Activated CD8-positive, alpha-beta T cell treated with anti-CD3 and anti-CD28 coated beads, Interleukin-2, amount 10 ng/mL, durations not matched to agents 7 days and 5 days (primary cell): ENCODE measurements at places on chromosomes 6 and 20. TPM values are rescaled to one million over a fixed set of nuclear protein-coding genes. Genes with fewer than 3 reads are reported as not detected.

Gene RNGTT
- total RNA-seq: 20.4 TPM

Gene CRISP2
- not detected for total RNA-seq

Gene UBE2V1
- total RNA-seq: 131 TPM

Gene PROKR2
- total RNA-seq: not detected

Gene AGER
- 29.9 TPM for total RNA-seq
